ENCODE measurements at places on chromosomes 12 and 14.
A peak's percentile ranks its signal among the peaks of the same experiment; 100 is the strongest.

DNA sequence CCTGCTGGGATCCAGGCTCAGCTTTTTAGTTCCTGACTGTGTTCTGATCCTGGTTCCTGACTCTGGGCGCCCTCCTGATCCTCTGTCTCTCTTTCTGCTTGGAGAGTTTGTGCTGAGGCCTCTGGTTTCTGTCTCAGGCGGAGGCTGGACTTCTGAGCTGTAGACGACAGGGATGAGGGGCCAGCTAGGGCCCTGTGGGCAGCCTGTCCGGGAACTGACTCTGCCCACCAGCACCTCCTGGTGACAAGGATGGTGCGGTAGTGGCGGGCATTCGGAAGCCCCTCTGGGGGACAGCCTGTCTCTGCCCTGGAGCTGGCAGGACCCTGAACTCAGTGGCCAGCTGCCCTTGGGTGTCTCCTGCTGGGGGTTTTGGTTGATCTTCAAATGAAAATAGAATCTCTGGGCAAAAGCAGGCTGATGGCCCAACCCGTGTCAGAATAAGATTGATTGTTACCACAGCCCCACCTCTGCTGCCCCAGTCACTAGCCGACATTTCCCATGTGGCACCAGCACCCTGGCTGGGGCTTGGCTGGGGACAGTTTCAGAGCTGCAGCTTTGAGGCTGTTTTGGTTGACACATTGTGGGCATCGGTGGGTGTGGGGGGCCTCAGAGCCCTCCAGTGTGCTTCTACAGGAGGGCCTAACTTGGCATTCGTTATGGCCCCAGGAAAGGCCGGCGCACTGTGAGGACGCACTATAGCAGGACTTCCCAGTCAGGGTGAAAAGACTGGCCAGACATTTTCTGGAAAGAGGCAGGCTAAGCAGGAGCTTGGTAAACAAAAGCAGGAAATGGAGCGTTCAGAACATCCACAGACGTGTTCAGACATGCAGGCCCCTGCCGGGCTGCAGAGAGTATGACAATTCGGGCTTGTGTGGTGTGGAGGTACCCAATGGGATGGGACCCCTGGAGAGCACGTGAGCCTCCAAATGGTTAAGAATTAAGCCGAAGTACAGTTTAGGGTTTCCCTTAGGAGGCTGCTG, 16.2 kb downstream of the KRT80 start:
- DNase-seq = peak; percentile 92

DNA sequence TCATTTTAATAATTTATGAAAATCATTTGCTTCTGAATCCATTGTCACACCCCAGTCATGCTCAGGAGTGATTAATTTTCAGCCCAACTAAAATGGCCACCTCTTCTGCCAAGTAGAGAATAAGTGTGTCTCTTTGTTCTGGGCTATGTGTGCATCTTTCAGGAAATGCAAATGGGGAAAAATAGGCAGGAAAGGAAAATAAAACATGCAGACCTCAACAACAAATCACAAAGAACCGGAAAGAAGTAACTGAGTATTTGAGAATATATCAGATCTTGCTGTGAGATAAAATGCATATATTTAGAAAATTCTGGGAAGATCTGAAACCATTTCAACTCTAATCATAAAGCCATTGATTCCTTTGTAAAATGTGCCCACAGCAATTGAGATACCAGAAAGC, 763.9 kb downstream of the GALC start:
- DNase-seq = no peak

DNA sequence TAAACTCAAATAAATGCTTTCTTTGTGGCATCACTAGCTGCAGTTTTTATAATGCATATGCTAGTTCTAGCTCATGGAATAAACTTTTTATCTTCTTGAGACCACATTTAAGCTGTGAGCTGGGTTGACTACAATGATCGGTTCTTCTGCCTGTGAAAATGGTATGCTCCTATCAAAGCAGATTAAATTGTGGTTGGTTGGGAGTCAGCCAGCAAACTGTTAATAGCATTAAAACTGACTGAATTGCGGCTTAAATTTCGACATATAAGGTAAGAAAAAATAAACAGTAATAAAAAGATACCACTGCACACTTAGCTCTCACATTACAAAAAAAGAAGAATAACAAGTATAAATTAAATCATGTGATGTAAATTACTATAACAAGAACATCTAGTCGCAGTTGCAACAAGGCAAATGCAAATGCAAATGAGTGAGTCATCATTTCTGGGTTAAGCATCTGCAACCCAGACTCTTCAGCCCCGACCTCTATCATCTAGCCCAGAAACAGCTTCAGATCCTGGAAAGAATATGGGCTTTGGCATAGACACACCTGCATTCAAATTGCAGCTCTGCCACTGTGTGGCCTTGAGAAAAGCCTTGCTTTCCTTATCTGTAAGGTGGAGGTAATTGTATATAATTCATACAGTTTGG, 19.8 kb upstream of the DHRS7 start:
- DNase-seq = no peak

- no peak for DNase-seq
These were observed 5.0 kb upstream of the FGF6 start for GRCh38 chr12:4450551-4451112.

- no peak for DNase-seq
These were observed 21.1 kb downstream of the PRKCH start for GRCh38 chr14:61342486-61342885.

DNA sequence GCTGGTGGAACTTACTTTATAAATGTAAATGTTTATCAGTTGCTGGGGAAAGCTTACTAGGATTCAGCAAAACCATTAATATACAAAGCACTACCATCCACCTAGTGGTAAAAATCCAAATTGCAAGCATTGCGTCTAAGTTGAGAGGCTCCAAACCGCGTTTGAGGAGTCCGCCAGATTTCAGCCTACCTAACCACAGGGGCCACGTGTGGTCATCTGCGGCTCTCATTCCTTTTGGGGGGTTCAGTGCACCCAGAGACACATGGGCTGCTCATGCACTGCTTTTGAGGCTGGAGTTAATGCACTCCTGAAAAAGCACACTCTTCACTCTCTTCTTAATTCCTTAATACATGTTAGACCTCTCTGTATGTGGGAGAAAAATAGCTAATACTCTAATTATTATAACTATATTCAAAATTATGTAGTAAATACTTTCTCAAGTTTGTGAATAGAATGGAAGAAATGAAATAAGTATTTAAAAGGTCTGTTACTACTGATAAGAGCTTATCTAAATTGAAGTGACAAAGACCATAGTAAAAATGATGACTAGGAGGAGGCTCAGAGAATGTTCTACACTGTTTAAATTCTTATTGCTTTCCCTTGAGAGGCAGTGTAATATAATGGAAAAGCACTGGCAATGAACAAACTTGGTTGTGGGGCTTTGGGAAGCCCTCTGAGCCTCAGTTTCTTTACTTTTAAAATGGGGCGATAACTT, 41.4 kb upstream of the MANSC4 start:
- DNase-seq = peak; percentile 27

GRCh38 chr14:90383731-90384542, 12.9 kb upstream of the CALM1 start:
- peak; percentile 96 for DNase-seq

GRCh38 chr12:131463174-131463573, 247.7 kb upstream of the SFSWAP start:
- DNase-seq = no peak

GRCh38 chr12:52590021-52590420, 11.2 kb downstream of the KRT72 start:
- DNase-seq = no peak
